ENCODE measurements at places on chromosomes 12 and 14.

DNA sequence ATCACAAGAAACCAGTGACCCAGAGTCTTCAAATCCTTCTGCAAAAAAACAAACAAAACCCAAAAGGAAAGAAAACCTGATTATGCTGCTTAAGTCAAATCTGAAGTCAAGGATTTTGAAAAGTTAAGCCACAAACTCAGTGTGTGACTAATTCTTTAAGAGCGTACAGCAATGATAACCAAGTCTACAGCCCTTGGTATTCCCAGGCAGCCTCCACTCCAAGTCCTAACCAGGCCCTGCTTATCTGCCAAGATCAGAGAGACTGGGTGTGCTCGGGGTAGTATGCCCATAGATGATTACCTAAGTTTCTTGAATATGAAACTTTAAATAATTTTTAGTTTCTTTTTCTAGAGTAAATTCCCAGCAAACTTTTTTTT is 13.1 kb downstream of the PGAM5 start:
- DNase-seq = no peak

DNA sequence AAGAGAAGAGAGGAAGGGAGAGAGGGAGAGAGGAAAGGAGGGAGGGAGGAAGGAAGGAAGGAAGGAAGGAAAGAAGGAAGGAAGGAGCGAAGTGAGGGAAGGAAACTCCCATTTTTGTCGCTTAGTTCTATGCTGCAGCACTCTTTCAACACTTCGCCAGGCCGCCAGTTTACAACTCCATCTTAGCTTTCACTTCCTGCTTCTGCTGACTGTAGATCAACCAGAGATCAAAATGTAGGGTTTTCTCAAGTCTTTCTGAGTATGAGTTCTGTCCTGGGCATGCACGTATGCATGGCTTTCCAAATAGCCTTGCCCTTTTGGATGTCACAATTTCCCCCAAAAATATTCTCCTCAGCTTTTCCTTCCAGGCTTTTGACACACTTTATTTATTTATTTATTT is 723.4 kb downstream of the TRHDE start:
- no peak for DNase-seq

GRCh38 chr12:68521321-68521839 is 89.3 kb upstream of the RAP1B start:
- no peak for DNase-seq

DNA sequence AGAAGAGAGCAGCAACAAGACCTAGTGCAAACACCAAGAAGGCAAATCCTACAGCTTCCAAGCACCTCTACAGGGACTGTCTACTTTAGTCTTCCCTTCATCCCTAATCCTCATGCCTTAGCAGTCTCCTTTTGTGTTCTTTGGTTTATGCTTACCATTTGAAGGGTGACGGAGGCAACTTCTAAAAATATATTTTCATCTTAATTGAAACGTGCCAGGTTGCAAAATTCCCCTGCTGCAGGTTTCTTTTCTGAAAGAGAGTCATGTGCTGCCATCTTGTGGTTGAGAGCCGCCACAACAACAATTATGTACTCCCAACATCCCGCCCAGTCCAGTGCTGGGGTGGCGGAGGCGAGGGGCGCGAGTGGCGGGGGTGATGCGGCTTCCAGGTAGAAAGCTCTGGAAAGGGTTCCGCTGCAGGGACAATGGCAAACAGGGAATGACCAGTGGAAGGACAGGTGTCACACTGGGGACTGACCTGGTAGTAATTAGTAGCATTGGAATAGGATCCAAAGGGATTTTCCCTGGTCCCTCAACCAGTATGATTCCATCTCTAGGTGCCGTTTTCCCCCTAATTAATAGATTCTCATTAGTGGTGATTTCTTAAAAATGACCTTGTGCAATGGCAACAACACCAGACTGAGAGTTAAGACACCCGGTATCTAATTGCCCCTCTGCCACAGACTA is 80.3 kb upstream of the GNG2 start:
- peak; percentile 49 for DNase-seq

DNA sequence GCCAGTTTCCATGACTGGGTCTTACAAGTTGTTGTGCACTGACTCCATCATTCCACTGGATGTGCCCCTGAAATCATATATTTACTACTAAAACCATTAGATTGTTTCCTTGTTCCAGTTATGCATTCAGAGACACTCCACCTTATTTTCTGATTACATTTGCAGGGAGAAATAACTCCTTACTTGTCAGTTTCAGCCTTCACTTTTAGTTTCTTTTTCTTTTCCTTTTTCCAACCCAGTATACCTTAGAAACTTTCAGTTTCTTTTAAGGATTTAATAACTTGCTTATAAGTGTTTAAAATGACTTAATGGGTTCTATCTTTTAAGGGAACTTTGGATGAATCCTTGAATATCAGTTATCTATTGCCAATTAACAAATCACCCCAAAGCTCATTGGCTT is 39.9 kb downstream of the MRPL42 start:
- no peak for DNase-seq

Measured in substantia nigra (tissue), 51 donors.